Non-pigmented ciliary epithelial cell (primary cell): ENCODE measurements at places on chromosomes 12 and 14.

DNA sequence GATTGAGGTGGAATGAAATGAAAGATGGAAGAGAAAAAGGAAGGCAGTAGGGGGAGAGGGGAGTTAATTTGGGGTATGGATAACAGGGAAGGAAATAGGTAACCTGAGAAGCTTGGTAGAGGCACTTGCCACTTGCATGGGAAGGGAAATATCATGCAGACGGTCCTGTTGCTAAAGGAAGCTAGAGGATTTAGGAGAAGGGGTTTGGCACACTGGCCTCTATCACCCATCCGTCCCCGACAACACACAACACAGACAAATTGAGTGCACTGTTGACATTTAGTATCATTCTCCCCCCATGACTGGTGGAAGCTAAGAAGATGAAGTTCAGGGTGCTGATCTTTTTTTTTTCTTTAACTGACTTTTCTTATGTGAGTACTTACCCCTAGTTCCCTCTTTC is 2.0 kb downstream of the OR10AD1 start:
- DNase-seq, result no peak

GRCh38 chr14:104891664-104892530 is 26.8 kb downstream of the CEP170B start:
- DNase-seq, result no peak

- no peak for DNase-seq
These were observed 17.1 kb downstream of the IRAK3 start for GRCh38 chr12:66206141-66206540.

DNA sequence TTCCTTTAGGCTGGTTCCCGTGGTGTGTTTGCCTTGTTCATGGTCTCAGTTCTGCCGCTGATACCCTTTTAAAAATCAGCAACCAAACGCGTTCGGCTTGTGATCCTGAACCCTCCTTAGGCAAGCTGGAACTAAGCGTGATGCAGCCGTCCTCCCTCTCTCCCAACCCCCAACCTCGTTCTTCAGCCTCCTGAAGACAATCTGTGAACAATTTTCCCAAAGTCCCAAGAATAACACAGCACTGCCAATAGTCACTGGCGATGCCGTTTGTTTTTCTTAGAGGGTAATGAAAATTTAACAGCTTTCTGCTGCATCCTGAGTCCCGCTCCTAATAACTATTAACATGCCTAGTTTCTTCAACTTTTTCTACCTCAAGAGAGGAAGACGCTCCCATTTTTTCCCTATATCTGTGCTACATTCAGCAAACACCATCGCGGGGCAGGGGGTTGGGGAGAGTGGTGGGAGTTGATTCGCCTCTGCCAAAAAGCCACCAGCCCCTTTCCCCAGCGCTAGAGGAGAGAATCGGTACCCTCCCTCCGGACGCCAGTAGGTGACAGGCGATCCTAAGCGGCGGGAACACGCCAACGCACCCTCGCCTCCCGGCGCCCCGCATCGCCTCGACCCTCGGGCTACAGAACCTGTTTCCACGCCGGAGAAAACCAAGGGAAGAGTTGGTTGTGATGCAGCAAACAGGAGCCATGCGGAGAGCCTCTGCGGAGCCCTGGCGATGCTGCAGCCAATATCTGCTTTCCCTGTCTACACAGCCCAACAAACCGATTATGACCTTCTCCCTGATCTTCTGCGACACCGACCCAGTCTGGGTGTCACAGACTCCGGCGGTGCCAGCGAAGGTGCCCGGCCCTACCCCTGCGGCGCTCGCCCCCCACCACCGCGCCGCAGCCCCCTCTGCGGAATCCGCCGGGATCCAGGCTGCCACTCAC is 752 bp downstream of the PRICKLE1 start:
- no peak for DNase-seq

DNA sequence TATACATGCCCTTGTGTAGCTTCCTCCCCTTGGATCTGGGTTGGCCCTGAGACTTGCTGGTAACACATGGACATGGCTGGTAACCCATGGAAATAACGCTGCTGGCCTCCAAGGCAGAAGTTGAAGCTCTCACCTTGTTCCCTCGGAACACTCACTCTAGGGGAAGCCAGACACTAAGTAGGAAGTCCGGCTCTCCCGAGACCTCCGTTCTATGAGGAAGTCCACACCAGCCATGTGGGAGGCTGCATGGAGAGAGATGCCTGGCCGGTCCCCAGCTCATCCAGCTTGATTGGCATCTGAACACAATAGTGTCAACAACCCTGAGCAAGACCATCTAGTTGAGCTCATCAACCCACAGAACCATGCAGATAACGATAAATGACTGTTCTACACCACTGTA is 39.7 kb upstream of the VRK1 start:
- no peak for DNase-seq

GRCh38 chr12:83404521-83404920 is 717.8 kb downstream of the TMTC2 start:
- DNase-seq, result no peak

DNA sequence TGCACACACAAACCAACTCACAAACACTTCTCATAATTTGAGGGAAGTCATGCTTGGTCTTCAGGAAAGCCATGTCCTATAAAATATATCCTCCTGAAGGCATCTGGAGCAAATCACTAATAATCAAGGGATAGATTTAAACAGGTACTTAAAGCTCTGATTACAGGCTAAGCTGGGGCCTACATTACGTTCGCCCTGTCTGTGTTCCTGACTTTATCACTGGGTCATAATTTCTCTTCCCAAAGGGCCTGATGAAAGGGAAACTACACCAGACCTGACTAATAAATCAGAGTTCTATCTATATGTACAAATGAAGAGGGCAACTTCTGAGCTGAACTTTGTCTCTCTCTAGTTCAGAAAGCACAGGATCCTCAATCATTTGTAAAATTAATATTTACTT is 43.9 kb upstream of the RASSF8 start:
- no peak for DNase-seq

- DNase-seq, result no peak
These were observed 21.7 kb downstream of the PTPN21 start for GRCh38 chr14:88533064-88533602.

DNA sequence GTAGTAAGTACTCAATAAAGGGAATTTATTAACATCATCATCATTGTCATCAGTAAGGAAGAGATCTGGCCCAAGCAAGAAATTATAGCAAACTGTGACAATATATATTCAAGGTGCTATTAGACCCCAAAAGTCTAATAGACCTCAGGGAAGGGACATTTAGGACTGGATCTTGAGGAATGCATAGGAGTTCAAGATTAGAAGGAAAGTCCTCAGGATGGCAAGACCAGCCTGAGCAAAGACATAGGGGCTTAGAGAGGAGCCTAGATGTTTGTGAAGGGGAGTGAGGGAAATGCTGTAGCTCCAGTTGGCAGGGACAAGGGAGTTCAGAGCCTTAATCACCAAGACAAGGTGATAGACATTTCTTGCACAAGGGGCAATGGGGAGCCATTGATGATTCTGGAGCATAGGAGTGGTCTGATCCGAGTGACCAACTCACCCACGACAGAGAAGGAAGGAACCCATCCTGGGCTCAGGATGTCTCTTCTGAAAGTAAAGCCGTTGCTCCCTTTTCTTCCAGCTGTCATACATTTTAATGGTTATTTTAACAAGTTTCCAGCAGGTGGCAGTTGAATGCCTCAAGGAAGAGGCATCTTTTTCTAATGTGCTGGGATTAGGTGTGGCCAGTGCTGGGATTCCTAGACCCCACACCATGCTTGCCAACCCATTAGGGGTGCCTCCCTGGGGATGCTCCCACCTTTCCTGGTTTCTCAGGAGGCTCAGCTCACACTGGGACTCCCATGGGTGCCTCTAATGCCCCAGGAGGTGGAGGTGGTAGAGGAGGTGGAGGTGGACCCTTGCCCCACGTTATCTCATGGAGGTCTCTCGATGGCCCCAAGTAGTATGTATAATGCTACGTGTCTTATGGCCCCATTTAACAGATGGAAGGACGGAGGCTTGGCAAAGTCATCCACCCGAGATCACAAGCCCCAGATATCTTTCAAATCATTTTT is 37.8 kb downstream of the PHETA1 start:
- peak; percentile 20 for DNase-seq

DNA sequence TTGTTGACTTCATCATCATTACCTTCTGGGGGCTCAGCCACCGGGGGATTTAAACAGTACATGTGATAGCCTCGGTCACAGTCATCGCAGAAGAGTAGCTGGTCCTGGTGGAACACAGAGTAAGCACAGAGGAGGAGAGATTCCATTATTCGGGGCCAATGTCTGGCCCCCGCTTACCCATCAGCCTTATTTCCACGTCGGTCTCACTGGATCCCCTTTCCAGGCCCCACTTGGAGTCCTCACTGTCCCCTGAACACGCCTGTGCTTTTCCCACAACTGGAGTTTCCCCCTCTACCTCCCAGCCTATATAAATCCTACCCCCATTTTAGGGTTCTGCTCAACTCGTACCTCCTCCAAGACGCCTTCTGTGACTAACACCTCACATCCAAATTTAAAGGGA is 274.0 kb downstream of the DPF3 start:
- DNase-seq, result no peak

DNA sequence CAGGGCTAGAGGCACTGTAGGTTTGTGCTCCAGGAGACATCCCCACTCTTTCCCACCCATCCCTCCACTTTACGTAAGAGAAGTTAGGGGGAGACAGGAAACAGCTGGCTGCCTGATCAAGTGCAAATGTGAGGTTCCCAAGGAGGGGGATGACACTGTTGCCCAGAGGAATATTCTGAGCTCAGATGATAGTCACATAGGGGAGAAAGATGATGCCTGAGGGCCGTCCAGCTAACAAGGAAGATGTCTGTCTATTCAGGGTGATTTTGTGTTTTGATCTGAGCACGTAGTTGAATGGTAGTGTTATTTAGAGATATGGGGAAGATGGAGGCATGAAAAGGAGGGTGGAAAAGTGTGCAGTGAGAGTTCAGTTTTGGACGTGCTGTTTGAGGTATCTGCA is 13.9 kb upstream of the GPRC5D start:
- no peak for DNase-seq

DNA sequence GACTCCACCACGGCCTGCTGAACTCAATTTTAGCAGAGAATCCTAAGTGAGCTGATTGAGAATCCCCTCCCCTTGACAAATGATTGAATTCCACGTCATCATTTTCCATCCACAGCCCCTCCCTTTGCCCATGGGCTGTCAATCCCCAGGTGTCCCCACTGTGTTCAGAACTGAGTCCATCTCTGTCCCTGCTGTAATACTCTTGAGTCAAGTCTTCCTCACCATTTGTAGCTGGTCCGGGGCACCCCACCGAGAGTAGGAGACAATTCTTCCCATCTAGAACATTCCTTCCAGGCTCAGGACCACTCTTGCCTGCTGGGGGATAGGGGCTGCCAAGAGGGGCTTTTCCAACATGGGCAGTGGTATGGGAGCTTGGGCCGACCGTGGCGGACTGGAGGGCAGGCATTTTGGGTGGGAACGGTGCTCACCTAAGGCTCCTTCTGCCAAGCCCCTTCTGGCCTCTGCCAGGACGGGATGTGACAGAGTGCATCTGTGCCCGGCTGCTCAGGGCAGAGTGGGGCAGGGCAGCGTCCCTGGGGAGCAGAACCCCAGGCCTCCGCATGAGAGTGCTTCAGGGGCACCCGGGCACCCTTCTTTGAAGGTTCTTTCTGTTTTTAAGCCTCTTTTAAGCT is 218.1 kb upstream of the RTL1 start:
- DNase-seq, result no peak

- peak; percentile 91 for DNase-seq
These were observed 127.2 kb upstream of the MYF6 start for GRCh38 chr12:80580254-80580653.

- no peak for DNase-seq
These were observed 25.9 kb downstream of the NFKBIA start for GRCh38 chr14:35378425-35379233.

- no peak for DNase-seq
These were observed 6.8 kb downstream of the USP5 start for GRCh38 chr12:6858799-6859198.
